ENCODE measurements at places on chromosomes 6 and 20.

DNA sequence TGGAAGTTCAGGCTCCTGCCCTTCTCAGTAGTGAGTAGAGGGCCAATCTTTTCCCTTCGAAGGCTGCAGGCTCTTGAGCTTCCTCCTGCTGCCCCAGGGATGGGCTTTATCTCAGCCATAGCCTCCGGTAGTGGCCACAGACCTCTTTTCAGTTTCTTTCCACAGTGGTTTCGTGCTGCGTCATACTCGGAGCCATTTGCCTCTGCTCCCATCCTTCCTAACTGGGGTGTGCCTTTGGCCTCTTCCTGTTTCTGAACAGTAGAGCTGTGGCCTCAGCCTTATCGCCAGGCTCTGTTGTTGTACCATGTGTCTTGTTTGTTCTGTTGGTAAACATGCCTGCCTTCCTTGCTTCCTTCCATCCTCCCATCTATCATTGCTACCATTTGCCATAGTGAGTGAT is 54.1 kb downstream of the TULP4 start:
- no peak for DNase-seq

- no peak for DNase-seq
Measured at GRCh38 chr6:150617496-150618460, 18.1 kb downstream of the PLEKHG1 start.

DNA sequence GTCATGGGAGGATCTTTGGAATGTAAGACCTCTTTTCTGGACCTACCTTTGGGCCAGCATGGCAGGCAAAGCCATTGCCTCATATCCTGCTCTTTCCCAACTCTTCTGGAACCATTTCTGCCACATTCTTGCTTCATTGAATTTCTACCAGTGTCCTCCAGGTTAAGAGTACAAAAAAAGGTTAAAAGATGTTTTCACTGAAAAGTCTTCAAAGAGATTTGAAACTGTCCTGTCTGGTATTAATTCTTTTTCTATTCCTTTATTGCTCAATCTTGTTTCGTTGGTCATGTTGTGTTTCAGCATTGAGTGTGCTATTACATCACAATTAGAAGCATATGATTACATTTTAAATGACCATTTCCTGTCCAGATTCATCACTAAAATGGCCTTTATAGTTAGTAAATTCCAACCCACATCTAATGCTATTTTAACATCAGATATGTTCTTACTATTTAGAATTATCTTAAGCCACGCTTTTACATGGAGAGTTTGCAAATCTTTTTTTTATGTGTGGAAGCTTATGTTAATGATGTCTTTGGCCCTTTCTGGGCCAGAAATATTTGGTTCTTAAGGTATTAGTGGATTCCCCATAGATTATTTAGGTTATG is 450.9 kb downstream of the GJA1 start:
- DNase-seq, result no peak

- no peak for DNase-seq
Measured at GRCh38 chr6:156747715-156748114, 29.5 kb upstream of the ARID1B start.

DNA sequence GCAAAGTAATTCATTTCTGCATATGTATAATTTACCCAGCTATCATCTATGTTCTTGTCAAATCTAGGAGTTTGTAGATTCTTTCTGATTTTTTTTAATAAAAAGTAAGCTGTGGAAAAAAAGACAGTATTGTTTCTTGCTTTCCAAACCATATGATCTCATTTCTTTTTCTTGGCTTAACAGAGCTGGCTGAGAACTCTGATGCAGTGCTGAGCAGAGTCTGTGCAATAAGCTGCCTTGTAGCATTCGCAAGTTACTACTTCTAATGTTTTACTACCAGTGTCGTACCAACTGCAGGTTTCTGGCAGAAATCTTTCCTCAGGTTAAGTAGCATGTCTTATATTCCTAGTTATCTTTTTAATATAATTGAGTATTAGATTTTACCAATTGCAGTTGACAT is 15.6 kb downstream of the RRBP1 start:
- no peak for DNase-seq

GRCh38 chr6:48505621-48506020 is 394.6 kb upstream of the PTCHD4 start:
- DNase-seq, result no peak

DNA sequence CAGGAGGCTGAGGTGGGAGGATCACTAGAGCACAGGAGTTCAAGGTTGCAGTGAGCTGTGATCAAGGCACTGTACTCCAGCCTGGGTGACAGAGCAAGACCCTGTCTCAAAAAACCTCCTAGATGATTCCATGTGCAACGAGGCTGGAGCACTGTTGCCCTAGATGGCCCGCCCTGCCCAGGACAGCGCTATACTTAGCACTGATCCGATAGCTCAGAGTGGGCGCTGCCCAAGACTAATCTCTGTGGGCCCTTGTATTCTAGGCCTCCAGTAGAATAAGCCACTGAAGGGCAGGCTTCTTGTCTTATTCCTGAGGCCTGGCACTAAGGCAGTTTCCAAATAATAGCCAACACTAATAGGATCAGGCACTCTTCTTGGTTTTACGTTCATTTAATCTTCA is 41.0 kb downstream of the STK35 start:
- no peak for DNase-seq

- DNase-seq, result no peak
Measured at GRCh38 chr6:88584581-88585275, 378.7 kb downstream of the RNGTT start.

GRCh38 chr6:132669690-132670291 is 10.8 kb upstream of the TAAR1 start:
- DNase-seq, result no peak

- no peak for DNase-seq
Measured at GRCh38 chr20:57434390-57434700, 43.1 kb downstream of the RBM38 start.

DNA sequence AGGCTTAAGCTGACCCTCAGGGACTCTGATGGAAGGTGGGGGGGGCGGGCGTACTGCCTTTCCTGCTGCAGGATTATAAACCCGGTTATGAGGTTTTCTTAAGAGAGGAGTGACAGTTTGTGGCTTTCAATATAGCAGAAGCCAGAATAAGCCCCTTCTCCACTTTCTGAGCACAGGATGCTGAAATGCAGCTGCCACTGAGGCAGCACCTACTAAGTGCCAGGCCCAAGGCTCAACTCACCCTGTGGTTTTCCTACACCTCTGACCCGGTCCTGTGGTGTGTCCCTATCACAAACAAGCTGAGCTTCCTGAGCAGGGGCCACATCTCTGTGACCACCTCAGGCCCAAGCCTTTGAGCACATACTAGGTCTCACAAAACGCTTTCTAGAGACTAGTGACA is 59.6 kb upstream of the NFATC2 start:
- no peak for DNase-seq

GRCh38 chr6:89221971-89222711 is 5.0 kb upstream of the GABRR1 start:
- no peak for DNase-seq

- no peak for DNase-seq
Measured at GRCh38 chr6:134132494-134133141, 80.2 kb upstream of the SLC2A12 start.

DNA sequence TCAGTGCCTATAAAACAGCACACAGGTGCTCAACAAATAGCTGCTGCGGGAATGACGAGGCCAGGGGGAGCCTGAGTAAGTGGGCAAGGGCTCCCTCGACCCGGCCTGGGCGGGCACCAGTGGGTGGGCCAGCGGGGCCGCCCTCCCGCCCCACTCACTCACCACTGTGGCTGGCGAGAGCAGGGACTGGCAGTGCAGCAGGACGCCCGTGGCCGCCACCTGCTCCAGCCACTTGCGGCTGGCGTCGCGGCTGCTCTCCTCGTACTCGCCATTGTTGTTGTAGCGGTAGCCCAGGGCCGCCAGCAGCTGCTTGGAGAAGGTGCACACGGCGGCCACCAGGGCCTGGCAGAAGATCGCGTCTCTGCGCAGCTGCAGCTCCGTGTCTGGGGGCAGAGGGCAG is 191.5 kb downstream of the PREX1 start:
- no peak for DNase-seq

DNA sequence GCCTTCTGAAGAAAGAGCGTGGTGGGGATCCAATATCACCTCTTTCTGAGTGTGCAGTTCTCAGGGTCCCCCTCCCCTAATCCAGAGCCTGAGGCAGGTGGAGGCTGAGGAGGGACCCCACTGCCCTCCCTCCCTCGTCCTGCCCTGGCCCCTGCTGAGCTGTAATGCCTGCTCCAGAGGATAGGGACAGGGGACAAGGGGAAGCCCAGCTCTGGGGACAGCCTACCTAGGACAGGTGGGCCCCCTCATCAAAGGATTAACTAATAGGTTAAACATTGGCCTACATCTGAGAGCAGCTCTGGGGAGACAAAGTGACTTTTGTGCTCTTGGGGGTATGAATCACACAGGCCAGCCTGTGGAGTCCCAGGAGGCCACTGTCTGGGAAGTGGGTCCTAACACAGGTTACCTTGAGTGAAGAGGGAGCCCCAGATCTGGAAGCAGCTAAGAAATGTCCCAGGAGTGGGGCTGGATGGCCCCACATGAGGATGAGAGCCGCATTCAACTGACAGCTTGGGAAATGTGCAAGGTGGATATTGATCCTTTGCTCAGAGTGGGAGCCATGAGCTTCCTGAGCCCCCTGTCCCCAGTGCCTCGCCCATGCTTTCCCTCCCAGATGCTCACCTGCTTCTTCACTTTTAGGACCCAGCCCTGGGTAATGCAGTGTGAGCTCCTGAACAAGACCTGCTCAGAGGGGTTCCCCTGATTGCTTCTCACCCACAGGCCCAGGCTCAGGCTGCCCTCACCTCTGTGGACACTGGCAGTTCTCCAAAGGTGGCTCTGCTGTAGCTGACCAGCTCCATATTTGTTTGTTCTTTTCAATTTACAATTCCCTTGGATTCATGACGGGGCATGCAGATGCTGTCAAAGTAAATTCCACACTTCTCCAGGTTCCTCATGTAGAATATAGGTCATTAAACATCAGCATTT is 17.8 kb upstream of the CST9L start:
- no peak for DNase-seq

GRCh38 chr6:119129968-119130484 is 51.6 kb upstream of the FAM184A start:
- DNase-seq, result no peak

GRCh38 chr6:125102891-125103290 is 50.7 kb upstream of the TPD52L1 start:
- no peak for DNase-seq

GRCh38 chr20:32636283-32636682 is 37.5 kb downstream of the C20orf203 start:
- no peak for DNase-seq

DNA sequence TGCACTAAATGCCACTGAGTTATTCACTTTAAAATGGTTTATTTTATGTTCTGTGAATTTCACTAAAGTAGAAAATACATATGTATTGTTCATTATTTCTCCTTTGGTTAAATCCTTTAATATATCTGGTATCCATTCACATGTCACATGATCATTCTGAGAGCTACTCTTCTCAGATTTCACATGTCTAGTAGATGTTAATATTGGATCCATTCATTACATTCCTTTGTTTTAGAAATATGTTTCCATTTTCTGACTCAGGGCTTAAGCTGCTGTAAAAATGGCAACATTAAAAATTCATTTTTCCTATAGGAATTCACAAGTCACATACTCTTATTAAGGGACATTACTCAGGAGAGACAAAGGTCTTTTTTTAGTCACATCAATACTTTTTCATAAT is 205.4 kb downstream of the ZFAND3 start:
- DNase-seq, result no peak

DNA sequence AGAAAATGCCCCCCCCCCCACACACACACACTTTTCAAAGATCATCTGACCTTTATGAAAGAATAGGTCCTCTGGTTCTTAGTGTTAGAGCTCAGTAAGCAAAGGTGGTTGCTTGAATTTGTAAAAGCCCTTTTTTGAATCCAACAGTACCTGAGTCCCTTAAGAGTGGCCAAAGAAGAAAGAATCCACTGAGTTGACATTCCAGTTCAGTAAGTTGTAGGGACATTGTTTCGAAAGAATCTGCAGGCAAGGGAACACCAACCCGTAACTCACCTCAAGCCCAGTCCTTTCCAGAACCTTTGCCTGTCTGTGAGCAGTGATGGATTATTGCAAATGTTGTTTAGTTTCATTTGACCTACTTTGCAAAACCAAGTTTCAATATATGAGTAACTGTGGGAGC is 64.2 kb upstream of the MAP3K4 start:
- DNase-seq, result no peak

GRCh38 chr20:51811042-51811355 is 8.7 kb upstream of the SALL4 start:
- DNase-seq, result no peak

GRCh38 chr6:11970114-11970513 is 42.0 kb upstream of the HIVEP1 start:
- DNase-seq, result no peak

GRCh38 chr6:148968771-148969602 is 222.2 kb downstream of the UST start:
- no peak for DNase-seq

GRCh38 chr6:75512591-75512990 is 19.0 kb upstream of the FILIP1 start:
- no peak for DNase-seq

DNA sequence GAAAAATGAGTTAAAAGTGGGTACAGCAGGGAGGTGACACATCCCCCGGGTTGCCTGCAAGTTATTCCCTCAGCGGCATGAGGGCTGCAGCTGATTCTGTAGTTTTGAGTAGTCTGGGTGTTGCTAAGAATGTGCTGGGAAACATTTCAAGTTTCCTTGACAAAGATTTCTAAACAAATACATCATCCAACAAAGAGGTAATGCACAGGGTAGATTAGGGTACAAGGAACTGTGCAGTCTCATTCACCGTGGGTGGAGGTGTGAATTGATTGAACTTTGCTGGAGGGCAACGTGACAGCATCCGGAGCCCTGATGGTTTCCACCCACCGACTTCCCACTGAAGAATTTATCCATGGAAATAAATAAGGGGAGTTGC is 21.8 kb downstream of the CASS4 start:
- DNase-seq, result no peak

DNA sequence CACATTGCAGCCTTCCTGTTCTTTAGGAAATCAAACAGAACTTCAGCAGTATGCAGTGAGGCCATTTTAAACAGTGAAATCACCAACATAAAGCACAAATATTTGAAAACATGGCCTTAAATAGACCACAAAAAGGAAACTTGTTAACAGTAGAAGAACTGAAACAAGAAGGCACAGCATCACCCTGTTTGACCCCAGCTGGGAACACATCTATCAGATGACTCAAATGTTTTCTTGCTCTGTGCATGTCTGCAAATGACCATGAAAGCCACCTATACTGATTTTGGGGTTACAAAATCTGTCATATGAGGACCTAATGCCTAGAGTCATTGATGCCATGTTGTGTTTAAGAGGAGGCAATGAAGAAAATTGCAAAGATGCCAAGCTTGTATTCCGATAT is 123.8 kb upstream of the ADGRF1 start:
- no peak for DNase-seq

- no peak for DNase-seq
Measured at GRCh38 chr6:130129762-130130246, 92.9 kb downstream of the SAMD3 start.

- no peak for DNase-seq
Measured at GRCh38 chr6:92364948-92365541, 1054.3 kb downstream of the EPHA7 start.

- peak; percentile 60 for DNase-seq
Measured at GRCh38 chr20:32902456-32903420, 44.0 kb downstream of the EFCAB8 start.

DNA sequence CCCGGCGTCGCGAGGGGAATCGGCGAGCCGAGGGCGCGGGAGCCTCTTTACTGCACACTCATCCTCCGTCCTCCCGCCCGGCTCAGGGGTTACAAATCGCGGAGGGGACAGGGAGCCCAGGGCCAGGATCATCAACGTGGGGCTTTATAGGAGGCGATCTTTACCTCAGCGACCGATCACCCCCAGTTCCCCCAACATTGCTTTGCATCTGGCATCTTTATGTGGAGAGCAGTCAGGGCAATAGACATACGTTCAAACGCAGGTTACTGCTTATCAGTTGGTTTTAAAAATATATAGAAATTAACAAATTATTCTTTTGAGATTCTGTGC is 634 bp downstream of the HSF2 start:
- DNase-seq, result peak; percentile 5
